Stomach (tissue), 19 donors: ENCODE measurements at places on chromosomes 6 and 20. TPM values are rescaled to one million over a fixed set of nuclear protein-coding genes. Genes with fewer than 3 reads are reported as not detected.

DNA sequence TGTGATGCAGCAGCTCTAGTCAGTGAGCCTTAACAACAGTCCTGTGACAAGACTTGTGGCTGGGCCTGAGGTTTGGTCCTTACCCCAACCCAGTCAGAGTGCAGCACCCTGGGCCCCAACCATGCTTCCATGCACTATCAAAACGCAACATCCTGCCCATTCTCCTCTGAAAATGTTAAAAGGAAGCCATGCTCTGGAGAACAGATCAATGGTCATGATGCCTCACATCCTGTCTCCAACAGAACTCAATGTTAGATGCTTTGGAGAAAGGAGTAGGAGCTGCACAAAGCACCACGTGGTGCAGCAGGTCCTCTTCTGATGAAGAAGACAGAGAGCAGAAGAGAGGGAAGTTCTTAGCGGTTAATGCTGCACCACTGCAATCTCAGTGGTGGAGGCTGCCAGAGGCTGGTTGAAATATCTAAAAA lies 41.9 kb downstream of the TRAM2 start:
- H3K27ac ChIP-seq = no peak overlapping the region
- H3K36me3 ChIP-seq = peaks cover 21% of the 10 kb centered on the region
- no peak overlapping the region for H3K4me3 ChIP-seq
- no peaks in the 10 kb centered on the region for H3K27me3 ChIP-seq
- DNase-seq = no peak

DNA sequence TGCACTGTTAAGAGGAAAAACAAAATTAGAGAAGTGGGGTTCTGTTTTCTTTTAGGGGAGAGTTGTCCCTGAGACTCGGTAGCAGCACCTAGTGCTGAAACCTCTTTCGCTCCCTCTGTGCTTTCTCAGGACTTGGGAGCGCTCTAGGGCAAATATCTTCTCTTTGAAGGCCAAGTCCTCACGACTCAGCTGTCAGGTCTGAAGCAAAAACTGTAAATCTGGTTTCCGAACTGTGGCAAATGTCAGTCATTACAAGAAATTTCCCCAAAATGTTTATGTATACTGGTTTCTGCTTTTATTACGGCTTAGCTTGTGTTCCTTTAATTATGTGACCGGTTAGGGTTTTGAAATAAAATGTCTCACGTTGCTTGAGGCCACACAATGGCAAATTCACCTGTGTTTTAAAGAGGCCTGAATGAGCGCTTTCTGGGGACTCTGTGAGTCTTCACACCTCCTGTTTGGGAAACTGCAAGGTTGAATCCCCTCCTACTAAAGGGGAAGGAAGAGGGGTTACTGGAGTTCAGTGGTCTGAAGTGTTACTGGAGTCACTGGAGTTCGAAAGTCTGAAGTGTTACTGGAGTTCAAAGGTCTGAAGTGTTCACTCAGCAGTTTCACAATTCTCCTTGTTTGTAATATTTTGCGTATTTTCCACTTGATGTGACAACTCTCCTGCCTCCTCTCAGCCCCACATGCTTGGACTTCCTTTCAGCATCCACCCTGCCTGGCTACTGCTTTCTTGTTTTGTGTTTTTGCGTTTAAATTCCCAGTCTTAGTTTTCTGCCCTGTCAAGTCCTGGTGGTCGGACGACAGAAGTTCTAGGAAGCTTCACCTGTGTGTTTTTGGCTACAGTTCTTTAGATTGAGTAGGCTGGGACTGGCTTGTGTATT lies 1.6 kb downstream of the SMPDL3A start:
- H3K4me3 ChIP-seq = peak overlapping the region; percentile 78
- peak overlapping the region; percentile 96 for H3K27ac ChIP-seq
- DNase-seq = peak; percentile 56
- no peaks in the 10 kb centered on the region for H3K27me3 ChIP-seq
- H3K36me3 ChIP-seq = no peaks in the 10 kb centered on the region

SPEF1 gene
- polyA plus RNA-seq = 0.18 TPM

NKX2-2 gene
- 0.18 TPM for polyA plus RNA-seq

- no peaks in the 10 kb centered on the region for H3K27me3 ChIP-seq
- no peak overlapping the region for H3K4me3 ChIP-seq
- no peaks in the 10 kb centered on the region for H3K4me1 ChIP-seq
Measured at GRCh38 chr6:55758156-55758937, 117.0 kb downstream of the BMP5 start.

GRCh38 chr6:148155293-148155692 lies 187.3 kb upstream of the SASH1 start:
- no peak for DNase-seq
- H3K27ac ChIP-seq = no peak overlapping the region
- H3K36me3 ChIP-seq = no peaks in the 10 kb centered on the region
- H3K4me3 ChIP-seq = no peak overlapping the region
- no peaks in the 10 kb centered on the region for H3K27me3 ChIP-seq
- no peaks in the 10 kb centered on the region for H3K4me1 ChIP-seq

TBX18 gene
- polyA plus RNA-seq = not detected

DNA sequence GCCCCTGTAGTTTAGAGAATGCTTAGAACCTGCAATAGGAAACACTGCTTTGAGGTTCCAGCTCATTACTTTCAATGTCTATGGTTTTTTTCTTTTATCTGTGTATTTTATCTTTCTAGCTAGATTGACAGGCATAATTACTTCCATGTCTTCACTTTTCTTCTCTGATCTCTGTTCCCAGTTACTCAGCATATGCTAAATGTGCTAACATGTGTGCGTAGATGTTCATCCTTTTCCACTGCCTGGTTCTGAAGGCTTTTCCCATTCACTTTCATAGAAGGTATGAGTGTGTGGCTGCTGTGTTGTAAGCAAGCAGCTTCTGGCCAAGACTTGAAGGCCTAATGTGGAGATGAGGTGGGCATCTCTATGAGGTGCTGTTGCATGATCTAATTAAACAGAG lies 38.9 kb downstream of the FAXC start:
- H3K27me3 ChIP-seq = no peaks in the 10 kb centered on the region
- H3K36me3 ChIP-seq = no peaks in the 10 kb centered on the region
- no peak overlapping the region for H3K4me3 ChIP-seq
- DNase-seq = no peak
- no peaks in the 10 kb centered on the region for H3K4me1 ChIP-seq
- no peak overlapping the region for H3K27ac ChIP-seq

DNA sequence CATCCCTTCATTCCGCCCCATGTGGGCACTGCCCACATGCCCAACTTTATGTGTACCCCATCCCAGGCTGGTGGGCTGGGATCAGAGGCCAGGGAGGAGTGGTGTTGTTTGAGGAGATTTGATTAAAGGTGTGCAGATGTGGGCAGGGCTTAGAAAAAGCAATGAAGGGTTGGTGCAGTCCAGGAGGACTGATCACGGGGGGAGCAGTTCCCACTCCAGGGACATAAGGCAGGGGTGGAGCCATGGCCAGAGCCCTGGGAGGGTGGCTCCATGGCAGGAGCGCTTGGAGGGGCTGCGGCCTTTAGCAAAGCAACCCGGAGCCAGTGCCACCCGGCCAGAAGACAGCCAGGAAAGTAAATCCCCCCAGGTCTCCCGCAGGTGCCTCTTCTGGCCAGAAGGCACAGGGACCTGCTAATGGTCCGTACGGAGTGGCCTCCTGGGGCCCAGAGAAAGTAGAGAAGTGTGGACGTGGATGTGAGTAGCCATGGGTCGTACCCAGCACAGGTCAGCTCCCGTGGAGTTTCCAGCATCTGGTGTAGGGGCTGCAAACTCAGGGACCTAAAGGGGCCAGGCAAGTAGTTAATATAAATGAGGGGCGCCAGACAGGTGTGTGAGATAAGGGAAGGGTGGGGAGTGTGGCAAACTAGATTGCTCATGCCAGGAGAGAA lies 62.1 kb upstream of the APCDD1L start:
- no peaks in the 10 kb centered on the region for H3K4me1 ChIP-seq
- peaks cover 45% of the 10 kb centered on the region for H3K27me3 ChIP-seq
- H3K4me3 ChIP-seq = no peak overlapping the region
- no peaks in the 10 kb centered on the region for H3K36me3 ChIP-seq

DNA sequence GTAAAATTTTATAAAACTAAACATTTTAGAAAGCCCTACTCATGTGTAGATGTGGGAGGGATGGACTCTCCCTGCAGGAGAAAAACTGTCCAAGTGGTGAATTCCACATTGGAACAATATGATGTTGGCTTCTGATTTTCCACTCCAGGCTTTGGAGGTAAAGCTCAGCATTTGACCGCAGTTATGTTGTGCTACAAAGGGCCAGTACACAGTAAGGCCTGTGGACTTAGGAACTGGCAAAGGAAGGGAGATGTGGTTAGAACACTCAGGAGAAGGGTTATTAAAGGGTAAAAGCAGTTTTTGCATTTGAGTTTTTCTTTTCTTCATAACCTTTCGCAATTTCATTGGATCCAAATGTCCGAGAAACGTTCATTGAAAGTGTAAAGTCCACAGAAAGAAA lies 150.3 kb upstream of the SASH1 start:
- peaks cover 10% of the 10 kb centered on the region for H3K4me1 ChIP-seq
- H3K27me3 ChIP-seq = no peaks in the 10 kb centered on the region
- DNase-seq = no peak
- no peak overlapping the region for H3K4me3 ChIP-seq
- peak overlapping the region; percentile 82 for H3K27ac ChIP-seq
- no peaks in the 10 kb centered on the region for H3K36me3 ChIP-seq

- H3K36me3 ChIP-seq = no peaks in the 10 kb centered on the region
- no peak for DNase-seq
- H3K27ac ChIP-seq = no peak overlapping the region
Measured at GRCh38 chr6:130447374-130447773, 81.6 kb downstream of the TMEM200A start.

ATXN1 gene
- 8.7 TPM for polyA plus RNA-seq

- H3K4me1 ChIP-seq = peaks cover 33% of the 10 kb centered on the region
- no peak overlapping the region for H3K27ac ChIP-seq
- H3K36me3 ChIP-seq = no peaks in the 10 kb centered on the region
- no peaks in the 10 kb centered on the region for H3K27me3 ChIP-seq
- H3K4me3 ChIP-seq = no peak overlapping the region
Measured at GRCh38 chr6:81575442-81575841, 177.0 kb downstream of the TENT5A start.

CST1 gene
- polyA plus RNA-seq = not detected

- H3K36me3 ChIP-seq = peaks cover 84% of the 10 kb centered on the region
- no peak overlapping the region for H3K4me3 ChIP-seq
Measured at GRCh38 chr20:35941620-35942019, 12.7 kb downstream of the SCAND1 start.

ASXL1 gene
- polyA plus RNA-seq = 9.7 TPM

GRCh38 chr6:149694921-149695320 lies 23.0 kb downstream of the LATS1 start:
- H3K36me3 ChIP-seq = peaks cover 69% of the 10 kb centered on the region
- H3K27ac ChIP-seq = no peak overlapping the region

- no peaks in the 10 kb centered on the region for H3K36me3 ChIP-seq
- H3K4me1 ChIP-seq = no peaks in the 10 kb centered on the region
- H3K27me3 ChIP-seq = no peaks in the 10 kb centered on the region
- H3K4me3 ChIP-seq = no peak overlapping the region
Measured at GRCh38 chr6:166751051-166751595, 124.1 kb upstream of the RPS6KA2 start.

DNA sequence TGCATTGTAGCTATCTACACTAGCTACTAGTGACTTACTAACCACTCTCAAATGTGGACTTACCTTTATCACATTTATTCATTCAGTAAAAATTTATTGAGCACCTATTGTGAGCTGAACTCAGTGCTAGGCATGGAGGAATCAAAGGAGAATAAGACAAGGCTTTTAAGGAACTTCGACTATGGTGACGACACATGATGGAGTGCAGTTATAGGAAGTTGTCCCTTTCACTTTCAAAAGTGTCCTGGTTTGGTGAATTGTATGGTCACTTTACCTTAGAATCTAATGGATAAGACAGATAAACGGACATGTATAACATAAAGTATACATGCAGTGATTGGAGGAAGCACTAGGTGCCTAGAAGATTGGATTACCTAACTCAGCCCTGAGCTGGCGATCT lies 4.3 kb downstream of the AKAP7 start:
- H3K27ac ChIP-seq = no peak overlapping the region
- H3K4me3 ChIP-seq = no peak overlapping the region
- no peak for DNase-seq

- H3K4me1 ChIP-seq = no peaks in the 10 kb centered on the region
- H3K36me3 ChIP-seq = no peaks in the 10 kb centered on the region
- DNase-seq = no peak
- H3K4me3 ChIP-seq = no peak overlapping the region
Measured at GRCh38 chr6:66307490-66307889, 600.5 kb upstream of the EYS start.

DNA sequence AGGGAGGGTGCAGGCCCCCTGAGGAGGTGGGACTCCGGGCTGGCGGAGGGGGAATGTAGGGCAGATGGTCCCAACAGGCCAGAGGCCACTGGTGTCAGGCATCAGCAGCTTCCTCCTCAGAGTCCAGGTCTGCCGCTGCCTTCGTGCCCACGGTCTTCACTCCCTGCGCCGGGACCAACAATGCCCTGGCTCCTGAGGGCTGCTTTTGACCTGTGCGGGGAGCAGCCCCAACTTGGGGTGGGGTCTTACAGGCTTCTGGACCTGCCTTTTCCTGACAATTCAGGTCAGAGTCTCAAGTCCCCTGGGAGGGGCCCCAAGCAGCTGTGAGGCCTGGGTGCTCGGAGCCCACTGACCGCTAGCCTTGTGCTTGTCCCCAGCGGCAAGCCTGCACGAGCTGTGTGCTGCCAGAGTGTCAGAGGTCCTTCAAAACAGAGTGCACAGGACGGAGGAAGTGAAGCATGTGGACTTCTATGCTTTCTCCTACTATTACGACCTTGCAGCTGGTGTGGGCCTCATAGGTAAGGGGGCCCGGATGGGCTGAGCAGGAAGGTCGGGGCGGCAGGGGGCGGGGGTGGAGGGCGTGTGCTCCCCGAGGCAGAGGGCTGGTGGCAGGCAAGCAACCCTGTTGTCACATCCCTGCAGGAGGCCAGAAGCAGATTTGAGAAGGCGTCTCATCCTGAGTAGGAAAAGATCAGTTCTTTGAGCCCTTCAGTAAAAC lies 25.3 kb upstream of the PYGB start:
- no peaks in the 10 kb centered on the region for H3K27me3 ChIP-seq
- H3K4me1 ChIP-seq = peaks cover 17% of the 10 kb centered on the region

GRCh38 chr20:52234302-52235045 lies 42.9 kb upstream of the ZFP64 start:
- peaks cover 14% of the 10 kb centered on the region for H3K4me1 ChIP-seq
- no peaks in the 10 kb centered on the region for H3K36me3 ChIP-seq
- H3K4me3 ChIP-seq = no peak overlapping the region

GRCh38 chr6:117546674-117547073 lies 55.6 kb downstream of the GOPC start:
- no peak for DNase-seq
- peaks cover 34% of the 10 kb centered on the region for H3K4me1 ChIP-seq
- H3K36me3 ChIP-seq = peaks cover 60% of the 10 kb centered on the region
- no peak overlapping the region for H3K27ac ChIP-seq

- no peak overlapping the region for H3K4me3 ChIP-seq
- no peak overlapping the region for H3K27ac ChIP-seq
- no peaks in the 10 kb centered on the region for H3K36me3 ChIP-seq
- H3K27me3 ChIP-seq = no peaks in the 10 kb centered on the region
- no peak for DNase-seq
- H3K4me1 ChIP-seq = no peaks in the 10 kb centered on the region
Measured at GRCh38 chr6:77026341-77026740, 436.9 kb downstream of the HTR1B start.

DNA sequence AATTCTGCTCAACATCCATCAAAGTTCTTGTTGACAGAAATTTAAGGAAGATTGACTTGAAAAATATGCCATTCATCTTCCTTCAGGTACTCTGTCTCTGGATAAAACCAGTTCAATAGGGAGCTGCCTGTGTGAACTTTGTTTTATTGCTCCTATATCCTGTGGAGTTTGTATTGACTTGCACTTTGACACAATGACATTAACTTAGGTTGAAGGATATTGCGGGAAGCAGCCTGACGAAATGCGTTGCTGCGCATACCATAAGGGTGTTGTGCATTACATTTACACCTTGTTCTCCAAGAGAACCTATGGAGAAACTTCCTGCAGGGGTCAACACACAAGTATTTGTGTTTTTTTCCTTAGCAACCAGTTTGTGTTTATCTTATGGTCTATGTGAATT lies 185.4 kb upstream of the GRIK2 start:
- no peaks in the 10 kb centered on the region for H3K4me1 ChIP-seq
- H3K36me3 ChIP-seq = no peaks in the 10 kb centered on the region
- H3K4me3 ChIP-seq = no peak overlapping the region
- no peak for DNase-seq

HRH3 gene
- polyA plus RNA-seq = not detected

IL17A gene
- not detected for polyA plus RNA-seq
